ENCODE measurements at places on chromosomes 2 and 18.

- DNase-seq, result no peak
These were observed 194.7 kb upstream of the TFPI start for GRCh38 chr2:187748958-187749357.

DNA sequence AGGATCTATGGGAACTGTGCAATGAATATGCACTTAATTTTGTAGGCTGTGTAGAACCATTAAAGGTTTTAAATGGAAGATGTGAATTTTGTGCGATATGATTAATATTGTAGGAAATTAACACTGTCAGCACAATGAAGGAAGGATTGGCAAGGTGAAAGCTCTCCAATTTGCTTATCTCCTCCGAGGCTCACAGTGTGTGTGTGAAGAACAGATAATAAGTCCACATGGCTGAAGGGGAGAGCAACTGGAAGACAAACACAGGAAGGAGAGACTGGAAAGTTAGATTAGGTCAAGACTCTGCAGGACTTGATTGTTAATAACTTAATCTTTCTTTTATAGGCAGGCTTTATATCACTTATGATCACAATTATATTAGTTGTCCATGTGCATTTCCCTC is 269.7 kb upstream of the VRK2 start:
- no peak for DNase-seq

- no peak for DNase-seq
These were observed 941.1 kb upstream of the FANCL start for GRCh38 chr2:59182249-59182648.

DNA sequence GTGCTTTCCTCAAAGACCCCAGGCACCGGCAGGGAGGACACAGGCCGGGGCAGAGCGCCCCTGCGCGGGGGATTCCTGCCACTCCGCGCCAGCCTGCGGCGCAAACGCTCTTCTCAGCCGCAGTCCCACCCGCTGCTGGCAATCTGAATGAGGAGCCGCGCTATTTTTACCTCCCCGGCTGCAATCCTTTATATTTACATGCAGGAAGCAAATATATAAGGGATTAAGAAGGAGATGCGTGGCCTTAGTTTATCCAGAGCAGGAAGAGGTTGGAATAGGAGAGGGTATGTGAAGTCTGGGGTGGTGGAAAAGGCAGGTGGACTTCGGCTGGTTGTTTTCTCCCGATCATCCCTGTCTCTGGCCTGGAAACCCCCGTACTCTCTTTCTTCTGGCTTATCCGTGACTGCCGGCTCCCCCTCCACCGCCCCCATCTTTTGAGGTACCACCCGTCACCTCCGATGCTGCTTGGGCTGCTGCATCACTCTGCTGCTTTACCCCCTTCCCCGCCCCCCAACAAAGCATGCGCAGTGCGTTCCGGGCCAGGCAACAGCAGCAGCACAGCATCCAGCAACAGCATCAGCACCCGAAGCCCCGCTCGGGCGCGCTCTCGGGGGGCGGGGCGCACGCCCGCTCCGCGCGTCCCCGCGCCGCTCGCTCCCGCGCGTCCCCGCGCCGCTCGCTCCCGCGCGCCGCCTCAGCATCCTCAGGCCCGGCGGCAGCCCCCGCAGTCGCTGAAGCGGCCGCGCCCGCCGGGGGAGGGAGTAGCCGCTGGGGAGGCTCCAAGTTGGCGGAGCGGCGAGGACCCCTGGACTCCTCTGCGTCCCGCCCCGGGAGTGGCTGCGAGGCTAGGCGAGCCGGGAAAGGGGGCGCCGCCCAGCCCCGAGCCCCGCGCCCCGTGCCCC is at the start of gene ADAM23:
Gene ADAM23, plus strand, starts transcription at position 700 of the 902 bp plus-strand sequence. CDS start 335 bp downstream, outside the sequence.
- DNase-seq, result no peak

DNA sequence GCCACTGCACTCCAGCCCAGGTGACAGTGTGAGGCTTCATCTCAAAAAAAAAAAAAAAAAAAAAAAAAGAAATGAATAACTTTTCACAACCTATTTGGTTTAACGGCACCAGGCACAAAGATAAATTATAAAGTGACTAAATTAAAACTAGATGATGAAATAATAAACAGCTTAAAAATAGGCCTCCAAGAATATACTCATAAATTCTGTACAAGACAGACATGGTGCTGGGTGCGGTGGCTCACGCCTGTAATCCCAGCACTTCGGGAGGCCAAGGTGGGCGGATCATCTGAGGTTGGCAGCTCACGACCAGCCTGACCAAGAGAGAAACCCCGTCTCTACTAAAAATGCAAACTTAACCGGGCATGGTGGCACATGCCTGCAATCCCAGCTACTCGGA is 19.7 kb downstream of the USP34 start:
- no peak for DNase-seq

DNA sequence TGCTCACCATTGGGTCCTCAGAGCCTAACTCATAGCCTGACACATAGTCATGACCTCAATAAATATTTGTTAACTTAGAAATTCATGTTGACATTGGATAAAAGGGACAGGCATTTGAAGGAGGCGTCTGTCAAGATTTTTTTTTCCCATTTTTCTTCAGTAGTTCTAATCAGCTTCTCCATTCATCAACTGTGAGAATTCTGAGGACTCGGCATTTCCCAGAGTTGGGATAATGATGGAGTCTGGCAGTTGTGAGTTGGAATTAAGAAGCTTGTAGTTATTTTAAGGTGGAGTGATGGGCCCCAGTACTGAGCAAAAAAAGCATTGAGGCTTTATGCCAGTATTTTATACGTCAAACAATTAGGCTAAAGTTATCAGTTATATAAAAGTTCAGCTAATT is 4.6 kb downstream of the SPATS2L start:
- DNase-seq, result no peak

- DNase-seq, result no peak
These were observed 53.0 kb downstream of the BIN1 start for GRCh38 chr2:127053731-127054603.

DNA sequence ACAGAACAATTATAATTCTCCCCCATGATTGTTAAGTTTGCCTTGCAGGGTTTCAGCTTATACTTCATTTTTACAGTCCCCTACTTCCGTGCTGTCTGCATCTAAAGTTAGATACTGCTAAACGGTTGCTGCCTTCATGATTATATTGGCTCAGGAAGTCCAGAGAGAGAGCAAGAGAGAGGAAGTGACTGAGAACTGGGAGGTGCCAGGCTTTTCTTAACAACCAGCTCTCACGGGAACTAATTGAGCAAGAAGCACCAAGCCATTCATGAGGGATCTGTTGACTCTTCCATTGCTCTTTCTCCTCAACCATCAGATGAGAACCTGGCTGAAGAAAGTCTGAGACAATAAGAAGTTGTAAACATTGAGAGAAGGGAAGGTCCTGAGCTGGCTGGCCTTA is 125.5 kb upstream of the SIX2 start:
- DNase-seq, result no peak

DNA sequence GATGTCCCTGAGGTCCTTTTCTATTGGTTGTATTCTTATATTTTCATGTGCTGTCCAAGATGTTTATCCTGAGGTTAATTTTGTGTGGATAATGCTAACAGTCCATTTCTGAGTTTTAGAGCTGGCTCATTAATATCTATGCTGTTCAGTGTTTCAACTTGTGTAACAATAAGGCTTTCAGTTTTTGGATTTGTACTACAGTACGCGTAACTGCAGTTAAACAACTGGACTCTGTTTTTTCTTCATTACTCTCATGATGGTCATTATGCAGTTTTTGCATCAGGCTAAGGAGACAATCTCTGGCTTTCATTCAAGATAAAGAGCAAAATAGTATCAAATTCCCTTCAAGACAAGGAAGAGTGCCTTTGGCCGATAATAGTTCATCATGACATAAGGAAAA is 1364.8 kb downstream of the DPP10 start:
- DNase-seq, result no peak

- DNase-seq, result no peak
These were observed 52.6 kb upstream of the NEMP2 start for GRCh38 chr2:190587106-190587505.

Data from astrocyte of the cerebellum (primary cell).